Chondrocyte (in vitro differentiated cells): ENCODE measurements at places on chromosomes 6 and 20. TPM values are rescaled to one million over a fixed set of nuclear protein-coding genes. Genes with fewer than 3 reads are reported as not detected.

GRCh38 chr6:49416195-49416594 lies 46.9 kb downstream of the MMUT start:
- no peak for DNase-seq

GRCh38 chr6:118896339-118897136 lies 2.6 kb downstream of the ASF1A start:
- no peak for DNase-seq

Gene HRH3
- not detected in 3 replicates for total RNA-seq

Gene IP6K3
- total RNA-seq = 6.1 to 9.0 TPM (median 6.5 TPM) in 3 replicates

DNA sequence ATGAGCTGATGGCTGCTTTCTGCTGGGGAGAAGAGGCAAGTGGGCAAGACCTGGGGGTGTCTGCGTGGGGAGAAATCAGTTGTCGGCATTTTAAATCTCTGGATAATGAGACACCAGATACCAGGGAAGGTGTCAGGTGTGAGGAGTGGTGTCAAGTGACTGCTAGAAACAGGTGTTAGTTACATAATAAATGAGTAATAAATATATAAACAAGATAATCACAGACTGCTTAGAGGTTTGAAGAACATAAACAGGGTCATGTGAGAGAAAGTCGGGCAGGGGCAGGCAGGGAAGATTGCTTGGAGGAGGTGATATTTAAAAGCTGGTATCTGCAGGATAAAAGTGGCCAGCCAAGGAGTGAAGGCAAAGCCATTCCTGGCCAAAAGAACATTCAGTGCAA lies 87.2 kb upstream of the RIN2 start:
- DNase-seq = no peak
